Activated CD4-positive, alpha-beta T cell treated with anti-CD3 and anti-CD28 coated beads for 1 hour (primary cell): ENCODE measurements at places on chromosomes 4 and X.

DNA sequence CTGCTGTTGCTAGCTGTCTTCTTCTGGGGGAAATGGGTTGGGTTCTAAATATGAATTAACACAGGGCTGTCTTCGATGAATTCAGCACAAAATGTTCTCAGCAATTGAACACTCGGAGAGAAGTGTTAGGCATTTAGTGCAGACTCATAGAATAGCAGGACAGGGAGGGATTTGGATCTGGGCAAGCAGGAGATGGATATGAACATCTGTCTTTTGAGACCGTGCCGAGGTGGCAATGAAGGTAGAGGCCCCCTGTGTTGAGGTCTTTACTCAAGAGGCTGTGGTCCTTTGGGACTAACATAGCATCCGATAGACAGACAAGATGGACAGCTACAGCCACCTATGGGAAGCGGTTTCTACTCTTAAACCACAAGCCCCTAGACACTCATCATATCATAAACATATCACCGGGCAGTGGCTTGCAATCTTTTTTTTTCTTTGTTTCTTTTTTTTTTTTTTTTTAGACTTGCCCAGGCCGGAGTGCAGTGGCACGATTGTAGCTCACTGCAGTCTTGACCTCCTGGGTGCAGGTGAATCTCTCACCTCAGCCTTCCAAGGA, 6.7 kb downstream of the CD99 start:
- DNase-seq: no peak

GRCh38 chr4:159762672-159763071, 659.8 kb downstream of the RAPGEF2 start:
- DNase-seq: no peak

- DNase-seq: no peak
Observed at GRCh38 chrX:68832516-68833447, 4.0 kb downstream of the EFNB1 start.

DNA sequence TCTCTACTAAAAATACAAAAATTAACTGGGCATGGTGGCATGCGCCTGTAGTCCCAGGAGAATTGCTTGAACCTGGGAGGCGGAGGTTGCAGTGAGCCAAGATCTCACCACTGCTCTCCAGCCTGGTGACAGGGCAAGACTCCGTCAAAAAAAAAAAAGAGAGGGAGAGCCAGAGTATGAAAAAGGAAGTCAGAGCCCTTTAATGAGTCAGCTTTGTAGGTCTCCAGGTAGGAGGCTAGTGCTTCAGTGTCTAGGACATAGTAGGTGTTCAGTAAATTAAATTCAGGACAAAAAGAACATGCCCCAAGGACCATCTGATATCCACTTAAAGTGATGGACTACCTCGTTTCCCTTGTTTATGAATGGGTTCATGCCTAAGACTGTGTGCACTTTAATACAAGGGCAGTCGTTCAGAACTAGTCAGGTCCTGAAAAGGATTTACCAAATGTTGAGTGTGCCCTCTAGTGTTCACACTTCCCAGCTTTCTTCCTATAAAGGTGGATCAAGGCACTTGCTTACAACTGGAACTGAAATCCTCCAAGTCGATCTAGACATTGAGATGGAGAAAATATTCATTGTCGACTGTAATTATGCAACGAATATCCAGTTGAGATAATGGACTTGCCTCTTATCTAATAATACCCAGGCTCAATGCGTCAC, 29.0 kb downstream of the F9 start:
- no peak for DNase-seq

DNA sequence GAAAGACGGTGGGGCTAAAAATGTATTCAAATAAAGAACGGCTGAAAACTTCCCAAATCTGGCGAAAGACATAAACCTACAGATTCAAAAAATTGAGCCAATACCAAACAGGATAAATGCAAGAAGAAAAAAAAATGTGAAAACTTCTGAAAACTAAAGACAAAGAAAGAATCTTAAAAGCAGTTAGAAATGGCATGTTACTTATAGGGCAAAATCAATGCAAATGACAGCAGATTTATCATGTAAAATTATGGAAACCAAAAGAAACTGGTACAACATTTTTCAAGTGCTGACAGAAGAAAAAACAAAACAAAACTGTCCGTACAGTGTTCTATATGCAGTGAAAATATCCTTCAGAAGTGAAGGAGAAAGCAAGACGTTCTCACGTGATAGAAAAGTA, 239.0 kb downstream of the PDGFC start:
- no peak for DNase-seq

DNA sequence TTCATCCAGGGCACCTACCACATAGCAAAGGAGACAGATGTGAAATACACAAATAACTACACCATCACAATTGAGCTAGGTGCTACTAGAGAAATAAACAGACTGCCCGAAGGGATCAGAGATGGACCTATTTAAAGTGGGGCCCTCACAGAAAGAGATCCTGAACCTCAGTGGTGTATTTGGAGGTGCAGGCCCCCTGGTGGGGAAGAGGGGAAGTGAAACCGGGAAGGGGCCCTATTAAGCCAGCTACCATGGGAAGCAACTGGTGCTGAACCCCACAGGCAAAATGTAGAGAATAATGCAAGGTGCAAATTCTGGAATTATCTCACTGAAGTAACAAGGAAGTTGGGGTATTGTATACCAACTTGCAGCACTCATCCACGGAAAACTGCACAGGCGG, 78.6 kb upstream of the FAM9A start:
- no peak for DNase-seq

- DNase-seq: no peak
Observed at GRCh38 chrX:74523870-74524735, 90.3 kb downstream of the RLIM start.

DNA sequence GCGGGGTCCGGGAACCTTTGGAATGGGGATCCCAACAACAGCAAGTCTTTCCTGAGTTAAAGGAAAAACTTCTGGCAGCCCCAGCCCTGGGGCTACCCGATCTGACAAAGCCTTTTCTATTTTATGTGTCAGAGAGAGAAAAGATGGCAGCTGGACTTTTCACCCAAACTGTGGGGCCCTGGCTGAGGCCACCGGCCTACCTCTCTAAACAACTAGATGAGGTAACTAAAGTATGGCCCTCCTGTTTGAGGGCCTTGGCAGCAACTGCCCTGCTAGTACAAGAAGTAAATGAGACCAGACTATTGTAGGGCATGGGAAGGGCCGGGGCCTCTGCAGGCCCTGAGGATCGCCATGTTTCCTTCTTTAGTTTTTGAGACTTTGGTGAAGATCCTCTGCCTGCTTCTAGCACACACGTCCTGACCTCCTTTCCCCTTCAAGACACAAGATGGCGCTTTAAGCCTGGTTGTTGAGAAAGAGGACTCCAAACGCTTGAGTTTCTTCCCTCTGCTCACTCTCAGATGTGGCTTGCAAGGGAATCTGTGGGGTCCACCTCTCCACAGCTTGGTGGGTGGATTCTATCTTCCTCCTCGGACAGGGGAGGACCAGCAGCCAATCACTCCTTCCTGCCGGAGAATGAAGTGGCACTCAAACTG, 18.5 kb upstream of the DRD5 start:
- DNase-seq: no peak

DNA sequence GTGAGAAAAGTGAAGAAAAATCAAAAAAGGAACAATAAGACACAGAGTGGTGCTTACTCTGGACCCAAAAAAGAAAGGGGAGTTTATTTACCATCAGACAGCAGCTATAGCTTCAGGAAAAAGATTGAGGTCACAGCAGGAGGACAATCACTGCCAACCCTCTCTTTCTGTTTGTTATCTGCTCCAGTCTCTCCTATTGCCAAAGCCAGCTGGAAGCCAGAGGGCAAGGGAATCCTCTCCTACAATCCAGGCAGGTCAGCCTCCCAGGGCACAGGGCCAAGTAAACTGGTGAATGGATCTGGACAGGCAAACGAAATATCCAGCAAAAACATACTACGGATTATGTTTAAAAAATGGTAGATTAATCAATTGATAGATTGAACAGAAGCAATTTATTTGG, 306.9 kb upstream of the SLIT2 start:
- no peak for DNase-seq

DNA sequence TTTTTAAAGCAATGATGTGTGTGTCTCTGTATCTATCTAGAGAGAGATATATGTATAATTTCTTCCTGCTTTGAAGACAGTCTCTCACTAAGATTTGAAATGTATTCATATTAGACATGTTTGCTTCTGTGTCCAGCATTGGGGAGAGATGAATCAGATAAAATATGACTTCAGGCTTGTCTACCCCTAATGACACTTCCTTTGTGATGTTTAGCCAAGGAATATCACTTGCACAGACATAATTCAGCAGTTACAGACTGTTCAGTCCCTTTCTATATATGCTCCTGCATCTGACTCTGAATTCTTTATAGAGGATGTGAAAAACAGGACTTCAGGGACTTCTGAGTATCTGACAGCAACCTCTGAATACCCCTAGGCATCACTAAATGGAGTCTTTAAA, 158.4 kb downstream of the DCLK2 start:
- no peak for DNase-seq

GRCh38 chr4:37686373-37687193, at the start of gene RELL1:
RELL1 (minus strand) TSS chr4:37686376; CDS start chr4:37686287, 89 bp downstream.
- peak; percentile 96 for DNase-seq

GRCh38 chr4:48899950-48900349, 6.6 kb downstream of the OCIAD2 start:
- DNase-seq: no peak
